GM12878 (cell line): ENCODE measurements at places on chromosomes 4 and X. TPM values are rescaled to one million over a fixed set of nuclear protein-coding genes. Genes with fewer than 3 reads are reported as not detected.

EREG gene
- not detected in 2 replicates for polyA plus RNA-seq

CXorf58 gene
- 0.15 TPM in 1 of 2 replicates, not detected in the other for polyA plus RNA-seq

DCAF12L2 gene
- not detected in 2 replicates for polyA plus RNA-seq

RTL9 gene
- polyA plus RNA-seq: 0.37 and 1.2 TPM in 2 replicates

HTR2C gene
- not detected in 2 replicates for polyA plus RNA-seq

VSIG1 gene
- not detected in 2 replicates for polyA plus RNA-seq

IL3RA gene
- 13.6 and 14.7 TPM in 2 replicates for polyA plus RNA-seq

G6PD gene
- 30.7 and 31.3 TPM in 2 replicates for polyA plus RNA-seq

UNC5C gene
- 0.12 and 0.13 TPM in 2 replicates for polyA plus RNA-seq

ANK2 gene
- 3.0 and 3.1 TPM in 2 replicates for polyA plus RNA-seq

FGF2 gene
- 0.21 and 0.32 TPM in 2 replicates for polyA plus RNA-seq

ASMT gene
- polyA plus RNA-seq: not detected in 2 replicates

CLDN22 gene
- polyA plus RNA-seq: not detected in 2 replicates

MGAT4D gene
- not detected in 2 replicates for polyA plus RNA-seq

ENPEP gene
- polyA plus RNA-seq: not detected in 2 replicates

CXCL8 gene
- 0.09 TPM in 1 of 2 replicates, not detected in the other for polyA plus RNA-seq

CDX4 gene
- polyA plus RNA-seq: not detected in 2 replicates

MSN gene
- polyA plus RNA-seq: 268 and 272 TPM in 2 replicates

CT45A2 gene
- not detected in 2 replicates for polyA plus RNA-seq

DUSP21 gene
- not detected in 2 replicates for polyA plus RNA-seq

EMCN gene
- polyA plus RNA-seq: not detected in 2 replicates

MAGT1 gene
- polyA plus RNA-seq: 49.9 and 56.0 TPM in 2 replicates

PABPC4L gene
- not detected in 2 replicates for polyA plus RNA-seq

FAT1 gene
- polyA plus RNA-seq: 0.01 and 0.12 TPM in 2 replicates

ASB5 gene
- not detected in 2 replicates for polyA plus RNA-seq

ARHGAP36 gene
- polyA plus RNA-seq: not detected in 2 replicates

ATP8A1 gene
- polyA plus RNA-seq: 13.2 and 14.4 TPM in 2 replicates

SUPT20HL1 gene
- polyA plus RNA-seq: not detected in 2 replicates

IBSP gene
- not detected in 2 replicates for polyA plus RNA-seq

CT45A5 gene
- polyA plus RNA-seq: not detected in 2 replicates

ZNF732 gene
- 0.14 TPM in 1 of 2 replicates, not detected in the other for polyA plus RNA-seq

MED12 gene
- polyA plus RNA-seq: 12.8 and 14.0 TPM in 2 replicates

FGF13 gene
- polyA plus RNA-seq: 0.28 TPM in 1 of 2 replicates, not detected in the other

SPOCK3 gene
- polyA plus RNA-seq: not detected in 2 replicates

SPANXB1 gene
- not detected in 2 replicates for polyA plus RNA-seq

CLDN2 gene
- not detected in 2 replicates for polyA plus RNA-seq

ELOVL6 gene
- 6.0 and 6.5 TPM in 2 replicates for polyA plus RNA-seq

TXK gene
- polyA plus RNA-seq: 1.1 and 1.2 TPM in 2 replicates

ADAMTS3 gene
- polyA plus RNA-seq: not detected in 2 replicates

CXCL5 gene
- polyA plus RNA-seq: not detected in 2 replicates

SLC2A9 gene
- polyA plus RNA-seq: 1.9 and 2.7 TPM in 2 replicates

CXCL11 gene
- not detected in 2 replicates for polyA plus RNA-seq

FABP2 gene
- polyA plus RNA-seq: not detected in 2 replicates

BEX4 gene
- 3.3 and 3.6 TPM in 2 replicates for polyA plus RNA-seq

LINC00632 gene
- polyA plus RNA-seq: not detected in 2 replicates

AWAT2 gene
- not detected in 2 replicates for polyA plus RNA-seq

CSN1S1 gene
- polyA plus RNA-seq: not detected in 2 replicates

CFAP99 gene
- polyA plus RNA-seq: not detected in 2 replicates

SYTL5 gene
- polyA plus RNA-seq: 0.06 TPM in 1 of 2 replicates, not detected in the other

PRRG3 gene
- polyA plus RNA-seq: not detected in 2 replicates

DOCK11 gene
- polyA plus RNA-seq: 17.0 and 18.8 TPM in 2 replicates
